ENCODE measurements at places on chromosomes 2 and 18. TPM values are rescaled to one million over a fixed set of nuclear protein-coding genes. Genes with fewer than 3 reads are reported as not detected.

Gene DCC
- not detected for total RNA-seq

Gene MLPH
- 1.0 TPM for total RNA-seq

Gene MOGAT1
- not detected for total RNA-seq

Gene GAL3ST2
- total RNA-seq: not detected

Gene MC2R
- not detected for total RNA-seq

Gene CFC1
- not detected for total RNA-seq

Gene TCF23
- not detected for total RNA-seq

Gene PDE1A
- 3.0 TPM for total RNA-seq

Gene SFXN5
- total RNA-seq: 16.3 TPM

Gene TBR1
- not detected for total RNA-seq

Gene VWC2L
- total RNA-seq: not detected

Gene ZSWIM2
- total RNA-seq: not detected

Gene ARPC2
- 352 TPM for total RNA-seq

Gene BOLL
- not detected for total RNA-seq

Gene TTL
- total RNA-seq: 20.8 TPM

Gene PRKAG3
- total RNA-seq: not detected

Gene LAMA3
- 15.9 TPM for total RNA-seq

Gene UPP2
- not detected for total RNA-seq

Gene STAM2
- total RNA-seq: 28.9 TPM

Gene LCT
- under 0.01 TPM for total RNA-seq

Gene ADAM23
- total RNA-seq: 0.85 TPM

Gene PTCD3
- total RNA-seq: 82.2 TPM

Gene CPS1
- total RNA-seq: 0.85 TPM

Gene QPCT
- total RNA-seq: 4.0 TPM

Gene CLEC4F
- total RNA-seq: 0.34 TPM

Gene SEPTIN2
- 622 TPM for total RNA-seq

Gene NEMP2
- 4.3 TPM for total RNA-seq

Gene CERKL
- total RNA-seq: not detected

Gene COLEC11
- 0.85 TPM for total RNA-seq

Gene DCDC2C
- total RNA-seq: under 0.01 TPM

Gene SRD5A2
- total RNA-seq: not detected

Gene EPAS1
- 283 TPM for total RNA-seq

Gene GPD2
- total RNA-seq: 68.1 TPM

Gene ATOH8
- 58.4 TPM for total RNA-seq

Gene CD207
- not detected for total RNA-seq

Gene COBLL1
- total RNA-seq: 7.8 TPM

Gene DYSF
- total RNA-seq: 145 TPM

Gene IL36RN
- not detected for total RNA-seq

Gene ZAP70
- total RNA-seq: not detected

Gene SPDYA
- total RNA-seq: 0.56 TPM

Gene IL36B
- total RNA-seq: not detected

All from dermis blood vessel endothelial cell (primary cell).